ENCODE measurements at places on chromosomes 5 and 9. TPM values are rescaled to one million over a fixed set of nuclear protein-coding genes. Genes with fewer than 3 reads are reported as not detected.

- no peak for DNase-seq
Measured at GRCh38 chr5:170631466-170632195, 127.8 kb downstream of the KCNIP1 start.

The FAXDC2 gene
- 17.6 TPM for polyA plus RNA-seq

The PCAT7 gene
- 0.11 TPM for polyA plus RNA-seq

- no peak for DNase-seq
Measured at GRCh38 chr9:134390947-134391318, 64.7 kb downstream of the RXRA start.

- no peak for DNase-seq
Measured at GRCh38 chr5:83145241-83145640, 67.9 kb downstream of the XRCC4 start.

DNA sequence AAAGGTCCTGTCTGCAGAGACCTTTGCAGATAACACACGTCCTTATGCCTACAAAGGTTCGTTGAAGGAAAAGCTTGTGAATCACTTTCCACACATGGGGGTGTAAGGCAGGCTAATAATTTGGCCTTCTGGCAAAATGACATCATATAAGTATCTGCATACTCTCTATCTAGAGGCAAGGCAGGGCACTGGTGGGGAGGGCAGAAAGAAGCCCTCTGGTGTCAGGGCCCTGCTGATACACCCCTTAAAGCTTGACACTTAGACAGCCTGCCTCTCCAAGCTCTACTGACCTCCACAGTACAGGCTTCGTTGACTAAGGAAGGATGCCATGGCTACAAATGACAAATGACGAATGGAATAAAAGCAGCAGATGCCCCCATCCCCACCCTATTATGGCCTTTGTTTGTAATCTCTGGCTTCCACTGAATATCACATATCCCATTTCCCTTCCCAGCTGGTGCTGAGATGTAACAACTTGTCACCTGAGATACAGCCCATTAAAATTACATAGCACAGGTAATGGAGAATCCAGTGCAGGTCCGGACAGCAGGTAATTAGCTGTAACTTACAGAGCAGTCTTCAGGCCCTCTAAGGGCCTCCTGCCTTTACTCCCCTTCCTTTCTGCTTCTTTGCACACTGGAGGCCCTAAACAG lies 76.9 kb upstream of the IFNK start:
- no peak for DNase-seq

DNA sequence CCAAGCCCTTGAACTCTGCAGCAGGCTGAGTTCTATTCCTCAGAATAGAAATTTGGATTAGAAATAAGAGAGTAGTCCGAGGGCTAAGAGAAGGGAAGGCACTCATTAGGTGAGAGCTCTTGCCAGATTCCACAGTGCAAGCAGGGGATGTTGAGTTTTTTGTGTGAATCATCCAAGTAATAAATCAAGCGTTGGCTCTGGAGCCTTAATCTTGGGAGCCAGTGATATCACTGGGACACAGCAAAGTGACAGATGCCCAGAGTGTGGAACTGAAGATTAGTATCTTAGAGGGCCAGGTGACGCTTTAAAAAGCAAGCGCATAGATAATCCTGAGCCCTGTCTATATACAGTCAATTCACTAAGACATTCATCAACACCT lies 60.3 kb downstream of the FOXD1 start:
- DNase-seq, result no peak

DNA sequence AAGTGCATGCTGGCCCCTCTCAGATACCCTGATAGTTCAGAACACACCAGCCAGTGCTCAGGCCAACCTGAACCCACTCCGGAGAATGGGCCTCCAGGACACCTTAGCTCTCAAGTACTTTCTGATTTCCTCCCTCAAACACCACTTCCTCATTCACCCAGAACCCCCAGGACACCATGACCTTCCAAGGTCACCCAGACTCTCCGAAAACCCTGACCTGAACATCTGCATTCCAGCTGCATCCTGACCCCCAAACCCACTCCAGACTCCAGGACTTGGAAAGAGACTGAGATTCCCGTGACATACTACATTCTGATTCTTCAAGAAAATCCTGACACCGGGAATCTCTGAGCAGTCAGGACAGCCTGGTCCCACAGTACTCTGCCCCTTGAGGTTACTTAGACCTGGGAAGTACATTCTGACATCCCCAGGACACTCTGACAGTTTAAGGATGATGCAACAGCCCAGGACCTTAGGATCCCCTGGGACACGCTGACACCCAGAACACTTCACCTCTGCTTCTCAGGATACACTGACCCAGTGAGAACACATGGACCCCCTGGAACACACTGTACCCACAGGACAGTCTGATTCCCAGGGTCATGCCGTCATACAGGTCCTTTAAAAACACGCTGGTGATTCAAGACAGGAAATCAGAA lies 747 bp upstream of the PROP1 start:
- DNase-seq, result no peak

- no peak for DNase-seq
Measured at GRCh38 chr5:146193285-146193684, 10.1 kb upstream of the RBM27 start.

- no peak for DNase-seq
Measured at GRCh38 chr5:68380078-68380477, 164.5 kb downstream of the PIK3R1 start.

The BAAT gene
- 0.11 TPM for polyA plus RNA-seq

DNA sequence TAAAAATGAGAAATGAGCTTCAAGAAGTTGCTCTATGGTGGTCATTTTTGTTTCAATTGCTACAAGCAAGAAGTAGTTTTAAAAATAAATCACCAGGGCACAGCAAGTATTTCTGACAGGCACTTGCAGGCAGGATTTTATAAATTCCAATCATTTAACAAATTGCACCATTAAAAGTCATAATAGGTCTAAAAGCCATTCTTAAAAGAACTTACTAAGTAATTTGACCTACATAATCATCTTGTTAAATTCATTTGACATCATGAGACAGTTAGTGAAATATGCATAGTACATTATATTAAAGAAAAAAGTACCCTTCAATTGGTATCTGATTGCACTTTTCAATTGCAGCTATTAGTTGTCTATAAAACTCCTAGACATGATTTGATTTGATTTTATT lies 31.0 kb downstream of the TLX3 start:
- no peak for DNase-seq

DNA sequence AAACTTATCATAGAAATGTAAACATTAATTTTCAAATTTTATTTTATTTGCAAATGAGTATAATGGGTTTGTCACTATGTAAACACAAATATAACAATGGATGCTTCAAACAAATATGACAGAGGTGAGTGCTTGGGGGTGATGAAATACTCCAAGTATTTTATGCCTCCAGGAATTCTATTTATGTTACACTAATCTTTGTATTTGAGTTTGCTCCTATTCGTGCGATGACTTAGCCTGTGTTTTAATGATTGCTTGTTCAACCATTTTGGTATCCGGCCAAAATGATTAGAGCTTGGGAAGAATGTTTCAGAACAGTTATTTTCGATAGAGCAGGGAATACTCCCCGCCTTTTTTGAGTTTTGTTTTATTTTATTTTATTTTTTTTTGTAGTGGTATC lies 5.0 kb downstream of the DMRT2 start:
- no peak for DNase-seq

The IL31RA gene
- 2.9 TPM for polyA plus RNA-seq

- DNase-seq, result no peak
Measured at GRCh38 chr5:132074091-132074771, 642 bp downstream of the CSF2 start.

DNA sequence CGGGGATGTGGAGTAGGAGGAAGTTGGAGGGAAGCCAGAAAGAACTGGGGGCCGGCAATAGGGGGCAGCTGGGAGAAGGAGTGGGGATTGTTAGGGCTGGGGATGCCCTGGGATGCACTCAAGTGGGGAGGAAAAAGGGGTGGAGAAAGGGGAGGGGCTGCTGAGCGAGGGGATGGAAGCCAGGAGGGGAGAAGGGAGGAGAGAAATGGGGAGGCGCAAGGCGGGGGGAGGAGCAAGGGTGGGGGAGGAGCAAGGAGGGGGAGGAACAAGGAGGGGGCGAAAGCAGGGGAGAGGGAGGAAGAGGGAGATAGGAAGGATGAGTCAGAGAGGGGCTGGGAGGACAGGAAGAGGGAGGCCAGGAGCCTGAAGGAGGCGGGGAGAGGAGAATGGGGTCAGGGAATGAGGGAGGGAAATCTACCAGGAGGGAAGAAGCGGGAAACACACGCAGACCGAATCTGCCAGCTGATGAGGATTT lies 1.6 kb downstream of the IRX4 start:
- no peak for DNase-seq

The CER1 gene
- 0.07 TPM for polyA plus RNA-seq

DNA sequence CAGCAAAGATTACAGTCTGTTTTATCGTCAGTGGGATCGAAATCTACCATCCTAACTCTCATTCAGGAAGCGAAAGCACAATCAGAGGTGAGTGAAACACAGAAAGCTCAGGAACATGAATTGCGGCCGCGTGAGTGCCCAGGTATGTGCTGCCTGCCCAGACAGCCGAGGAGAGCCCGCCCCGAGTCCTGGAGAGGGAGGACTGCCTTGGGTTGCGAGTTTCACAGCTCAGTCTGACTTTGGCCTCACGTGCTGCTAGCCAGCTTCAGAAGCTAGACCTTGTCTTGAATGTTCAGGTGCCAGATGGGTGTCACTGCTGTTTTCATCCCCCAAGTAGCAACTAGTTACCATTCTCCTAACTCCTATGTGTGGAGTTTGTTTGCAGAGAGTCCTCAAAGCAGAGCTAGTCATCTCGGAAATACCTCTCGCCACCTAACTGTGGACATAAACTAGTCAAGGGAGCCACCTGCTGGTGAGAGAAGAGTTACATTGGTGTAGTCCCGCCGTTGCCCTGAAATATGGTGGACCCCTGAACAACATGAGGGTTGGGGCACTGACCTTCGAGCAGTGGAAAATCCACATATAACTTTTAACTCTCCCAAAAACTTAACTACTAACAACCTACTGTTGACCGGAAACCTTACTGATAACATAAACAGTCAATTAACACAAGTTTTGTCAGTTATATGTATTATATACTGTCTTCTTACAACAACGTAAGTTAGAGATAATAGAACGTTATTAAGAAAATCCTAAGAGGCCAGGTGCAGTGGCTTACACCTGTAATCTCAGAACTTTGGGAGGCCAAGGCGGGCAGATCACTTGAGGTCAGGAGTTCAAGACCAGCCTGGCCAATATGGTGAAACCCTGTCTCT lies 80.9 kb downstream of the GOLPH3 start:
- peak; percentile 27 for DNase-seq

The ANP32B gene
- polyA plus RNA-seq, result 191 TPM

DNA sequence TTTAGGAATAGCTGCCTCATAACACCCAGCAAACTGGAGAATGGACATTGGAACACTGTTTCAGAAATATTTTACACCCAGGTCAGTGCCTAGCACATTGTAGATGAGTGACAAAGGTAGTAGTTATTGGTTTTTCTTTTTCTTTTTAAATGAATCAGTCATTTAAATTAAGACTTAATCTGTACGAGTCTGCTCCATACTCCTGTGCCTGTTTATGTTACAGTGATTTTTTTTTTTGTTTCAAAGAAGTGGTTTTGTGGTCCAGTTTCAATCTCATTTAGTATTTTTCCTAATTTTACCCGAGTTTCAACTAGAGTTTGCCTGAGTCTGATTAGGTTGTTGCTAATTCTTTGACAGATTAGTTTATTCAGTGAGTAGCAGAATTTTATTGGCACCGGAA lies 16.2 kb downstream of the LMNB1 start:
- no peak for DNase-seq

DNA sequence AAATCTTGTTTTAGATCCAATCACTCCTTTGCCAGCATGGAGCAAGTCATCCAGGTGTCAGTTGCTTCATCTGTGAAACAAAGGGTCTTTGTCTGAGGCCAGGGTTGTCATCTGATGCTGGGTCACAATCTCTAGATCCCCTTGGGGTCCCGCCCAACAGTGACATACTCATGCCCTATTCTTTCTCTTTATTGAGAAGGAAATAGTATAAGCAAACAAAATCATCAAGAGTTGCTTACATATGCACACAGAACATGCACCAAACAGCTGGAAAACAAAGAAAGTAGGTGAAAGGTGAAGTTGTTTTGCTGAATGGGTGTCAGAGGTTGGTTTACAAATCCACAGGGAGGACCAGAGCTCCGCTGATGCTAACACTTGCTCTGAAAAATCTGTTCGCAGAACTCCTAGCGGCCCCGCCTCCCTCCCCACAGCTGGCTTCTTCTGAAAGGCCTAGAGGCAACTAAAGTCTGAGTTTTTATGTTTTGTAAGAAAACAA lies 106.1 kb upstream of the SLC44A1 start:
- DNase-seq, result no peak

The TLX3 gene
- polyA plus RNA-seq, result 0.05 TPM

DNA sequence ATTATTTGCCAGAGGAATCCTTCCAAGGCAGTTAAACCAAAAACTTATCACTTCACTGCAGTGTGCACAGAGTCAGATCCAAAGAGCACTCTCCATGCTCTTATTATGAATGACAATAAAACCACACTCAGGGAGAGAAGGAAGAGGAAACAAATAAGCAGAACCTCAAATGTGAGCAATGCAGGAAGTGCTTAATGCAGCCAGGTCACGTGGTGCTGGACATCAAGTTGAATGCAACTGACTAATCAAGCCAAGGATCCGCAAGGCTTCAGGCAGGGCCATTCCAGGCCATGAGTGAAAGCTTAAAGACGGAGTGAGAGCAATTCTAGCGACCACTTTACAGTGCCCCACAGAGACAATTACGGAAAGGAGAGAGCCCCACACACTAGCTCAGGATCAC lies 230.4 kb upstream of the PUM3 start:
- DNase-seq, result no peak

DNA sequence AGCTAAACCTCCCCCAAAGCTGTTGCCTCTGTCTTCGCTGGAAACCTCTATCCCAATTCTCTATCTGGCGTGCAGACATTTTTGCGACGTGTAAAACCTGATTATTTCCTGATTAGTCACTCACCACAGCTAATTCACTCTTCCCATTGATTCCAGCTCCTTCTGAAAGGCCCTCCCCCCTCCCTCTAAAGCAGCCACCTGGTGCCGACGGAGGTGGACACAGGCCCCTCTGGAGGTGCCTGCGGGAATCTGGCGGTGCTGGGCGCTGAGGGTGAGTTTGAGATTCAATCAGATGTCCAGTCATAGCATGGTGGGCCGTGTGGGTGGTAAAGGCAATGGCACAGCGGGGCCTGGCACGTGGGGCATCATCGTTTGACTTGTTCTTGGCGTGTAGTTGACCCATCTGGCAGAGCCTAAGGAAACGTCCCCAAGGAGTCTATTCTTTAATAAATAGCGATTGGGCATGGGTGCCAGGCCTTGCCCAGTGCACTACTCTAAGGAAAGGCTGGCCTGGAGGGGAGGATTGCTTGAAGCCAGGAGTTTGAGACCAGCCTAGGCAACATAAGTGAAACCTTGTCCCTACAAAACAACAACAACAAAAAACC lies 271.1 kb upstream of the MVB12B start:
- no peak for DNase-seq

- no peak for DNase-seq
Measured at GRCh38 chr5:53503562-53504218, 23.3 kb downstream of the FST start.

The PLPPR1 gene
- 0.25 TPM for polyA plus RNA-seq

The AIF1L gene
- polyA plus RNA-seq, result 4.4 TPM

GRCh38 chr5:112329419-112330090 lies 89.5 kb downstream of the EPB41L4A start:
- DNase-seq, result no peak

The PCDHGA12 gene
- 0.71 TPM for polyA plus RNA-seq

All from thymus (tissue), 14 donors.